ENCODE measurements at places on chromosomes 16 and 17.
A peak's percentile ranks its signal among the peaks of the same experiment; 100 is the strongest.

DNA sequence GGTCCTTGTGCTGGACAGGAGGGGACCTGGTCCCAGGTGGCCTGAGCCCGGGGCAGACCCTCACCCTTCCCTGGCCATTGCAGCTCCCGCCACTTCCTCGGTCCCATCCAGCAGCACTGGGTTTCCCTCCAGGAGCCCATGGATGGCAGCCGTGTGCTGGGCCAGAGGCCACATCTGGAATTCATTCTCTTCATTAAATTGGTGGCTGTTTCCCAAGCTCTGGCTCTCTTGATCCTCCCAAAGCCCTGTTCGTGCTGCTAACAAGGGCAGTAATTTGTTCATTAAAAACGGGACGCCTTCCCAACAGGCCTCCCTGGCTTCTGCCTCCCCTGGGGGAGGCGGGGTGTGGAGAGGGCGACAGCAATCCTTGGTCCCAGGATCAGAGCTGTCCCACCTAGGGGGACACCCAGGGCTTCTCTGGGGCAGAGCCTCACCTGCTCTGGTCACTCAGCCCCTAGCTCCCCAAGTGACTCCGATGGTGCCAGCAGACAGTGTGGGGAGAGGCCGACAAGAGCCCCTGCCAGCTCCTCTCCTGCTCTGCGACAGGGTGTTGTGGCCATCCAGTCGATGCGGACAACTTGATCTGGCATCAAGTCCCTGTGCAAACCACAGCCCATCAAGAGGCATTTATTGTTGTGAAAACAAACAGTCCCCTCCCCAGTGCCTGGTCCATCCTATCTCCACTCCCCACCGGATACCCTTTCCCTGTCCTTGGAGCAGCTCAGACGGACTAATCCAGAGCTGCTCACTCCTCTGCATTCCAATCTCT, 44.0 kb downstream of the SDK2 start:
- no peaks in the 10 kb centered on the region for H3K36me3 ChIP-seq
- no peak for DNase-seq
- H3K4me3 ChIP-seq, result no peak overlapping the region
- H3K4me1 ChIP-seq, result no peaks in the 10 kb centered on the region
- no peaks in the 10 kb centered on the region for H3K27me3 ChIP-seq
- H3K27ac ChIP-seq, result no peak overlapping the region

GRCh38 chr16:75758215-75758614, 31.9 kb upstream of the CPHXL start:
- H3K4me3 ChIP-seq, result no peak overlapping the region
- H3K4me1 ChIP-seq, result no peaks in the 10 kb centered on the region
- H3K27ac ChIP-seq, result no peak overlapping the region
- no peak for DNase-seq

- peaks cover 3% of the 10 kb centered on the region for H3K36me3 ChIP-seq
- no peak for DNase-seq
- H3K27ac ChIP-seq, result no peak overlapping the region
- no peaks in the 10 kb centered on the region for H3K4me1 ChIP-seq
- no peaks in the 10 kb centered on the region for H3K27me3 ChIP-seq
- H3K4me3 ChIP-seq, result no peak overlapping the region
These were observed 6.4 kb upstream of the VEZF1 start for GRCh38 chr17:57994436-57994835.

- H3K4me1 ChIP-seq, result no peaks in the 10 kb centered on the region
- H3K27me3 ChIP-seq, result no peaks in the 10 kb centered on the region
- H3K36me3 ChIP-seq, result no peaks in the 10 kb centered on the region
- no peak overlapping the region for H3K4me3 ChIP-seq
These were observed 26.0 kb upstream of the MON1B start for GRCh38 chr16:77165006-77165405.

DNA sequence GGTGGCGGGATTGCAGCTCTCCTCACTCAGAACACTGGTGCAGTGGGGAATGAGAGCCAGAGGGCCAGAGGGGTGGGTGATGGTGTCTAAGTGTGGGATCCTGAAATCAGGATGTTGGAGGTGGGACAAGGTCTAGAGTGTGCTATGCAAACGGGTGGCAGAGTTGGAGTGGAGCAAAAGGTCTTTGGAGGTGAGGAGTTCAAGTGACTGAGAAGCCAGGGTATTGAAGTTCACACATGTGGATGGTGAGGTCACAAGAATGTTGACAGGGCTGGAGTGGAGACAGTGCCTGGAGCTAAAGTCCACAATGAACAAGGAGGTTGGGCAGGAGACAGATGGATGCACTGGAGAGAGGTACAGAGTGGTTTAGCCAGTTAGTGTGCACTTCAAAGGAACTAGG, 38.3 kb upstream of the MAP3K14 start:
- peak; percentile 50 for DNase-seq
- H3K27me3 ChIP-seq, result no peaks in the 10 kb centered on the region
- no peaks in the 10 kb centered on the region for H3K4me1 ChIP-seq
- H3K36me3 ChIP-seq, result no peaks in the 10 kb centered on the region
- no peak overlapping the region for H3K27ac ChIP-seq

- no peaks in the 10 kb centered on the region for H3K4me1 ChIP-seq
- no peak overlapping the region for H3K4me3 ChIP-seq
- no peak overlapping the region for H3K27ac ChIP-seq
- DNase-seq, result no peak
These were observed 6.6 kb downstream of the CANT1 start for GRCh38 chr17:79002796-79003593.

DNA sequence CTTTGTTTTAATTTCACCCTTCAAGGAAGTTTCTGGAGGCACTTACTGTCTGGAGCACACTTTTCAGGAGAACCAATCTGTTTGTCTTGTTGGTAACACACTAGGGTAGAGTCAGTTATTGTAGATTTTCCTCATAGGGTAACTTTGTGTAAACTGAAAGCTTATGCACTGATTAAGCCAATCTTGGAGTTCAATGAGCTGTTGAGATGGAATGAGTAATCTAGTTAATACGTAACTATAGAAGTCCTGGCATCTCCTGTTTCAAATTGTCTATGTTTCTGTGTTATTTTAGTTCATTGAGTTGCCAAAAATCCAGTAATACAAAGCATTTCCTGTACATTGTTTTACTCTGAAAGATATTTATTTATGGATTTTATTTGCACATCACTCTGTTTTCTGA, 111.6 kb upstream of the HAS3 start:
- no peak overlapping the region for H3K27ac ChIP-seq
- no peak for DNase-seq
- no peaks in the 10 kb centered on the region for H3K27me3 ChIP-seq
- no peaks in the 10 kb centered on the region for H3K36me3 ChIP-seq

GRCh38 chr17:80891397-80892018, 100.1 kb upstream of the CHMP6 start:
- H3K27ac ChIP-seq, result no peak overlapping the region
- H3K36me3 ChIP-seq, result no peaks in the 10 kb centered on the region
- no peak for DNase-seq
- H3K4me1 ChIP-seq, result no peaks in the 10 kb centered on the region
- no peaks in the 10 kb centered on the region for H3K27me3 ChIP-seq

- H3K4me1 ChIP-seq, result no peaks in the 10 kb centered on the region
- H3K27me3 ChIP-seq, result no peaks in the 10 kb centered on the region
- H3K36me3 ChIP-seq, result no peaks in the 10 kb centered on the region
- no peak overlapping the region for H3K27ac ChIP-seq
- no peak for DNase-seq
These were observed 16.1 kb downstream of the MGRN1 start for GRCh38 chr16:4640572-4641305.
